ENCODE measurements at places on chromosomes 6 and 20. TPM values are rescaled to one million over a fixed set of nuclear protein-coding genes. Genes with fewer than 3 reads are reported as not detected.

DNA sequence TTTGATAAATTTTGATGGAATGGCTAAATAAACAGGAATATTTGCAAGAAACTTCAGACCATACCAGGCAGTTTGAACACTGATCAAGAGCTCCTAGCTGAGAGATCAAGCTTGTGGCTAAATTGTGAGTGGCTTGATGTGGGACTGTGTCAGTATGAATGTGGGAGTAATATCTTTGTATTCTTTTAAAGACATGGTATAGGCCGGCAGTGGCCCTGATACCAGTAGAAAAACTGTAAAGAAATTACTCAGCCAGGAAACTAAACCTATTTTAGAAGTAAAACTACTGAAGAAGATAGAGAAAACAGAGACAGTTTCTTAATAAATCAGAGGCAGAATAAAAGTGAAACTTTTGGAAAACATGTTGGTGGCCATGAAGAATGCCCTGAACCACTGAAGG is 608.4 kb upstream of the SYNCRIP start:
- no peak for DNase-seq
- no peak overlapping the region for H3K4me3 ChIP-seq
- H3K27ac ChIP-seq, result no peak overlapping the region
- no peaks in the 10 kb centered on the region for H3K36me3 ChIP-seq
- no peaks in the 10 kb centered on the region for H3K27me3 ChIP-seq

- H3K27ac ChIP-seq, result no peak overlapping the region
- no peaks in the 10 kb centered on the region for H3K36me3 ChIP-seq
- H3K4me1 ChIP-seq, result no peaks in the 10 kb centered on the region
- no peak overlapping the region for H3K4me3 ChIP-seq
- H3K27me3 ChIP-seq, result no peaks in the 10 kb centered on the region
These were observed 752.6 kb downstream of the MAFB start for GRCh38 chr20:39936401-39936800.

AVP gene
- total RNA-seq, result 0.89 TPM

GRCh38 chr6:110944681-110945151 is 13.8 kb upstream of the GTF3C6 start:
- no peak overlapping the region for H3K4me3 ChIP-seq
- no peaks in the 10 kb centered on the region for H3K27me3 ChIP-seq
- H3K36me3 ChIP-seq, result no peaks in the 10 kb centered on the region
- no peak for DNase-seq
- no peak overlapping the region for H3K27ac ChIP-seq

- peaks cover 57% of the 10 kb centered on the region for H3K27me3 ChIP-seq
- no peak overlapping the region for H3K27ac ChIP-seq
- H3K4me3 ChIP-seq, result peak overlapping the region; percentile 68
- no peak for DNase-seq
- H3K36me3 ChIP-seq, result no peaks in the 10 kb centered on the region
- peaks cover 8% of the 10 kb centered on the region for H3K4me1 ChIP-seq
These were observed 780 bp downstream of the TFAP2A start for GRCh38 chr6:10413850-10414738.

DNA sequence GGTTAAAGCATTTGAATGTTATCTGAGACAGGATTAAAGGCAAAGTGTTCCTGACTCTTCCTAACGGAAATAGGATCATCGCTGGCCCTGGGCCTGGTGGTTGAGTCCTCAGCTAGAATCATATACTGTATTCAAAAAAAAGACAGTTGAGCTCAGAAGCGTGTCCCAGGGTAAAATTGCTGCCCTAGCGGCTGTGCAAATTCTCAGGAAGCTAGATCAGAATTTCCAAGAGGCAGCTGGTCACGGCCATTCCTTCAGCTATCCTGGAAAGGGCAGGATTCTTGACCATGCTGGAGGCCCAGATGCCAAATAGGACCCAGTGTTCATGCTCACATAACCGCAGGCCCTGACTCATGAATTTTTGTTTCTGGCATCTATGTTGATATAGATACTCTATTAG is 67.4 kb downstream of the STMND1 start:
- no peak overlapping the region for H3K27ac ChIP-seq
- DNase-seq, result no peak
- H3K4me1 ChIP-seq, result no peaks in the 10 kb centered on the region

DNA sequence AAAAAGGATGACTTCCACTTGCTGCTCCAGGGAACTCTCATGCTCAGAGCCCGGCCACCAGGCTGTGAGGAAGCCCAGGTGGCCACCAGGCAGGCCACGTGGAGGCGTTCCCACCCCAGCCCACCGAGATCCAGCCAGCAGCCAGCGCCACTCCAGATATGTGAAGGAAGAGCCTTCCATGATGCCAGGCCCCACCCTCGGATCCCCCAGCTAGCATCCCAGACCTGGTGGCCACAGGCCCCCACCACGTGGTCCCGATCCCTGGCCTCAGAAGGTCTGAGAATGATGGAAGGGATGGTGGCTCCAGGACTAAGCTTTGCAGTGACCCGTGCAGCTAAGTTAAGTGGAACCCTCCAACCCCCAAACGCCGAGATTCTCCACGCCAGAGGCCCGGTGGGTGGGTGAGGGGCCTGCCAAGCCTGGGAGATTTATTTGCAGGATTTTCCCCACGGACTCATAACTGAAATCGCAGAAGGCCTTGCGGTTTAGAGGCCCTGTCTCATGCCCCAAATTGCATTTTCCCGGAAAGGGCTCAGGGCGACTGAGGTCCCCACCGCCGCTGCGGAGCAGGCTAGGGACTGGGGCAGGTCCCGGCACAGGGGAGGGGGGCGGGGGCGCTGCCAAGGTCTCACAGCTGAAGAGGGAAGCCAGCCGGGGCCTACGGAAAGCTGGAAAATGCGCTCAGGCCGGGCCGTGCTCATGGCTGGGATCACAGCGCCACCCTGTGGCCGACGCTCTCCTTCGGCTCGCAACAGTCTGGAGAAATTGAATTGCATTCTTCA is 31.1 kb upstream of the CST7 start:
- no peaks in the 10 kb centered on the region for H3K27me3 ChIP-seq
- H3K4me3 ChIP-seq, result no peak overlapping the region
- H3K4me1 ChIP-seq, result peaks cover 4% of the 10 kb centered on the region
- no peaks in the 10 kb centered on the region for H3K36me3 ChIP-seq

MUC21 gene
- total RNA-seq, result not detected

DNA sequence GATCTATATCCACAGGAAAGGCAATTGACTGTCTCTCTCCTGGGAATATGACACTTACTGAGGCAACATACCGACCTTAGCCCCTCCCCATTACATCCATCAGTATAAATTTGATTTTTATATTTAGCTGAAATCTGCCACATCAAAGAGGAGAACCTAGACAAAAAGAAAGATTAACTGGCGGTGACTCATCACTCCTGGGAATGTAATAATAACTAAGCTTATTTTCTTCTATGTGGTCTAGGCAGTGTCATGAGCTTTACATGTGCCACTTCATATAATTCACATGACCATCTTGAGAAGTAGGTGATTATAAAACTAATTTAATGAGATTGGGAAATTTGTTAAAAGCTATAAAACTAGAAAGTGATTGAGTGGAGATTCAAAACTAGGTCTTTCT is 520.0 kb upstream of the HS3ST5 start:
- no peak overlapping the region for H3K4me3 ChIP-seq
- no peaks in the 10 kb centered on the region for H3K27me3 ChIP-seq
- no peaks in the 10 kb centered on the region for H3K4me1 ChIP-seq
- no peaks in the 10 kb centered on the region for H3K36me3 ChIP-seq
